ENCODE measurements at places on chromosomes 4 and X. TPM values are rescaled to one million over a fixed set of nuclear protein-coding genes. Genes with fewer than 3 reads are reported as not detected.

GRCh38 chrX:155997436-155997835, at the start of gene IL9R:
Gene IL9R, plus strand, starts transcription at chrX:155997696. Its CDS starts 64 bp downstream, at chrX:155997760.
- no peak for ATAC-seq

GRCh38 chr4:67899096-67899495, 15.3 kb upstream of the TMPRSS11D start:
- no peak for ATAC-seq

- no peak for ATAC-seq
These were observed at the start of gene ENPP6 for GRCh38 chr4:184217634-184218033. Gene ENPP6, minus strand, starts transcription at chr4:184217873. Its CDS starts 54 bp downstream, at chr4:184217819.

- no peak for ATAC-seq
These were observed 92.3 kb upstream of the ADRA2C start for GRCh38 chr4:3673716-3674478.

DNA sequence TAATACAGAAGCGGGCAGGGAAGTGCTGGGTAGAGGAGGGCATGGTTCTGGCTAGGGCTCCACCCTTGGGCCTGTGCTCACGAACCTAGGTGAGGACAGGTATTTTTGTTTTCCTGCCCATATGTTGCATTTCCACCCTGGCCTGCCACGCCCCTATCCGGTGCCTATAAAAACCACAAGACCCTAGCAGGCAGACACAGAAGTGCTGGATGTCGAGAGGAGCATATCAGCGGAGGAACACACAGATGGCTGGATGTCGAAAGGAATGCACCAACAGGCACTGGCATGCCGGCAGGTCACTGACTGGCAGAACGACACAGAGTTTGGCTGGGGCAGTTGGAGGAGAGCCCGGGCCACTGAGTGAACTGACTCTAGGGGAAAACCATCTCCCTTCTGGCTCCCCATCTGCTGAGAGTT, 316.6 kb upstream of the BOD1L1 start:
- ATAC-seq, result no peak

DNA sequence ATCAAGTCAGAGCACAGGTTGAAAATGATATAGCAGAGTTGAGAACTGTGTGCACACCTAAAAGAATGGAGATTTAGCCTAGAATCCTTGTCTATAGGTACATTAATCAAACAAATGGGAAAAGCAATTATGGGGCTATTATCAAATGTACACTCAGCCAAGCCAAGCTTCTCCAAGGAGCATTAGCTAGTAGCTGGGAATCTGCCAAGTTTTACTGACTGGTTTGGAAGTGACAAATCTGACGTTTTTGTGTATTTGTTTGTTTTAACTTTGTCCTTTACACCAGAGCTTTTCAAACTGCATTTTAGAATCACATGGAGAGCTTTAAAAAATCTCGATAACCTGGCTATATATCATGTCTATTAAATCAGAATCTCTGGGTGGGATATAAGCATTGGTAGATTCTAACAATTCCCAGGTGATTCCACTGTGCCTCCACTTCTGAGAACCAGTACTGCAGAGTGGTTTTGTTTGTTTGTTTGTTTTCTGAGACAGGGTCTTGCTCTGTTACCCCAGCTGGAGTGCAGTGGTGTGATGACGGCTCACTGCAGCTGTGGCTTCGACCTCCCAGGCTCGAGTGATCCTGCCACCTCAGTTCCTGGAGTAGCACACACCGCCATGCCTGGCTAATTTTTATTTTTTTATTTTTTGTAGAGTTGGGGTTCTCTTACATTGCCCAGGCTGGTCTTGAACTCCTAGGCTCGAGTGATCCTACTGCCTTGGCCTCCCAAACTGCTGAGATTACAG, 279.8 kb downstream of the UNC5C start:
- ATAC-seq, result no peak

GRCh38 chr4:153065276-153065675, 129.2 kb downstream of the FHDC1 start:
- ATAC-seq, result no peak

DNA sequence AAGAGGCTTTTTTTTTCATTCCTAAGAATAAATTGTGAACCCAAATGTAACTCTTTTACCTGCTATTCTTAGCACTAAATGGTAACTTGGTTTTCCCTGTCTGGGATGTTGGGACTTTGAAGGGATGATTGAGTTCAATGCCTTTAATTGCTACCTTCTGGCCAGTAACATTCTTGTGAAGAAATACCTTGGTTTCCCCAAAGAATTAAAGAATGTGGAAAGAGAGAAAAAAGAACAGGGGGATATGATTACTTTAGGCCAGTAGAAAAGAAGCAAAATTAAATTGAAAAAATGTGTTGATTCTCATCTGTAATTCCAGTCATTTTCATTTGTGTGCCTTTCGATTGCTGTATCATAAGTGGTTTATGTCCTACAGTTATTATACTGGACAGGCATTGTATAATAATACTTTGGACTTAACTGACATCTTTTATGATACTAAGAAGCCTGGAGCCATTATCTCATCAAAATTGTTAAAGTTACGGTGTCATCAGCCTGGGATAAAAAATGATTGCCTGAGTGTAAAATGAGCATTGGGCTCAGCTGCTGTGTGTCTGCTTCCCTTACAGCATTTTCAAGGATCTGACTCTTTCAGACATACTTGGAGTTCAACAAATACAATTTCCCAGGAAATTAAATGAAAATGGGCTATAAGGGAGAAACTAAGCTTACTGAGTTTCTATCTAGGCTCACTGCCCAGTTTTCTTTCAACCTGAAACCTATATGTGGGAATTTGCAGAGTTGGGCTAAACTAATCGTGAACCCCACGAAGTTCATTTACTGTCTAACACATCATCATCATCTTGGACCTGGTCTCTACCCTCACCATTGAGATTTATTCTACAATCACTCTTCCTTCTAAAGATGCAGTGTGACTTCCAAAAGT, 146.3 kb downstream of the SHROOM3 start:
- ATAC-seq, result no peak

- ATAC-seq, result no peak
These were observed 55.1 kb downstream of the FAM13A start for GRCh38 chr4:89001647-89002445.

DNA sequence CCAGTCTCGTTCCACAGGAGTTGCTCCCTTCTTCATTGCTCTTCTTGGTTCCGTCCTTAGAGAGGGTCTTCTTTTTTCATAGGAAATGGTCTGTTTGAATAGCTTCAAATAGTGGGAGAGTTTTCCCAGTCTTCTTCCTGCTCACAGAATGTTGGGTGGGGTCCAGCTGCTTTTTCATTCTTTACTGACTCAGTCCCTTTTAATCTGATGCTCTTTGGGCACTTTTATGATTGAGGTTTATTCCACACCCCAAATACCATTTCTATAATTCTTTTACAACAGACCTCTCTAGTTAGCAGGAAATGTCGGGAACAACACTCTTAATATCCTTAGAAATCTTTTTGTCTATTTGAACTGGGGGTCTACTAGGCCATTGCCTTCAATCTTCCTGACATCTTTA, 239.5 kb downstream of the PRDM5 start:
- ATAC-seq, result no peak

- ATAC-seq, result no peak
These were observed 337.8 kb downstream of the PDGFC start for GRCh38 chr4:156633847-156634246.

GRCh38 chr4:101594588-101594987, 195.9 kb upstream of the BANK1 start:
- no peak for ATAC-seq

DNA sequence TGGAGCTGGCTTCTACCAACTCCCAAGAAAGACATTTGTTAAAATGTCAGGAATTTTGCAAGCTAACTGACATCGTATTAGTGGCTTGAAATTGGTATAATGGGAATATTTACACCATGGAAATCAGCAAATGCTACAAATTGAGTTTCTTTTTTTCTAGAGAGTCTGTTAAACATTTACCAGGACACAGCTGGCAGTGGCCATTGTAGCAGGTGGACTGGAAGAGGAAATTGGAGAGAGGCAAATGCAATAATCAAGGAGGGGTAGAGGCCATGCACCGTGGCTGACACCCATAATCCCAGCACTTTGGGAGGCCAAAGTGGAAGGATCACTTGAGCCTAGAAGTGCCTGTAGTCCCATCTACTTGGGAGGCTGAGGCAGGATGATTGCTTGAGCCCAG, 32.9 kb upstream of the TSR2 start:
- ATAC-seq, result no peak

DNA sequence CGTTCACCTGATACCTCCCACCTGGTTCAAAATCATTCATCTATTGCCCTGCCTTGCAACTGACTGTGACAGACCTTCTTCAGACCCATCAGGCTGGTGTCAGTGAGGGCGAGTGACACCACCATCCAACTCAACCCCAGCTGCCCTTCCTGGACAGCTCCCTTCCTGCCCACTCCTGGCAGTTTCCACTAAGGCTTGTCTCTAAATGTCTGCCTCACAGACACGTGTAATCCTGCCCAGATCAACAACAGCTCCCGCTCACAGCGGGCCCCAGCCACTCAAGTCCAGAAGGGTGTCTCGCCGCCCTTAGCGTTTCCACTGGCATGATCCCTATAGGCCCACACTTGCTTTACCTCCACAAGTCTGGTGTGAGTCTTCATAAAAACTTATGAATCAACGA, 28.9 kb downstream of the ACSL1 start:
- ATAC-seq, result no peak

GRCh38 chr4:186204103-186204559, 12.8 kb downstream of the CYP4V2 start:
- ATAC-seq, result peak; percentile 54

DNA sequence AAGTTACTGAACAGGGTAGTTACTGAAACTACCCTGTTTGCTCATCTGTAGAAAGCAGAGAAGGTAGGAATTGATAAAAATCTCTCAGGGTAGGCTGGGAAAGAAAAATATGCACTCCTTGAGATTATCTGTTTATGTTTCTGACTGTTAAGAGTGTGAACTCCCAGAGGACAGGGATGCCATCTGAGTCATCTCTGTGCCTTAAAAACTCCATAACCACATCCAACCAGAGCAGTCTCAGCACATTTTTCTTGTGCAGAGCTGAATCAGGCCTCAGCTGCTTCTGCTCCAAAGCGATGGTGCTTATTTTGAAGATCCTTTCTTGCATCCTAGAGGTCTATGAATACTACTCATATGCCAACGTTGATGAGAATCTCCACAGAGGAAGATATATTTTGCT, 9.9 kb downstream of the CENPVL3 start:
- no peak for ATAC-seq

DNA sequence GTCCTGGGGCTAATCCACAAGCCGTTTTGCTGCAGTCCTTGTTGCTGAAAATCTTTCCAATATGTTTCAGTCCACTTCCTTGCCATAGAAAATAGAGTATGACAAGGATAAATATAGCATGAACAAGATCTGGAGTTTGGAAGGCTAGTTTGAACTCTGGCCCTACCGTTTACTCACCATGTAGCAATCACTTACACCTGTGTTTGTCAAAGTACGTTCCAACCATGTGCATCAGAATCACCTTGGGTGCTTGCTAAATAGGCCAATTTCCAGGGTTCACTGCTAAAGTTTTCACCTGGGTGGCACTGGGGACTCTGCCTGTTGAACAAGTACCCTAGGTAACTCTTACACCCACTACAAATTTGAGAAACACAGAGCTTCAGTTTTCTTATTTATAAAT, 188.9 kb downstream of the ENOX2 start:
- ATAC-seq, result no peak

- no peak for ATAC-seq
These were observed 150.8 kb downstream of the PTTG2 start for GRCh38 chr4:38111024-38111423.

DNA sequence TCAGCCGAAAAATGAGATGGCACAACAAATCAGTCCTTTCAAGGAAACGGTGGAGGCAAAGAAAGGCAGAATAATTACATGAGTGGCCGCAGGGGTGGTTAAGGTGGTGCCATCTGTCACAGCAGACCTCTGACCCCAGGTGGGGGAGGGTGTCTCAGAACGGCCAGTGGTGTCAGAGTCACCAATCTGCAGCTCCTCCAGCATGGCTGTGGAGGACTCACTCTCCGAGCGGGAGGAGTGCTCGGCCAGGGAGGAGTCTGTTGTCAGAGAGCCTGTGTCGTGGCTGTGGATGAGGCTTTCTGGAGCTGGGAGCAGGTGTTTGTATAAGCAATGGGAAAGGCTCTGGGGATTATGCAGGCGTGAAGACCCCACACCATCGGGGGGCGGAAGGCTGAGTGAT, 130.3 kb upstream of the PDLIM3 start:
- ATAC-seq, result no peak

- no peak for ATAC-seq
These were observed 60.3 kb upstream of the PRRG3 start for GRCh38 chrX:151634937-151635336.

DNA sequence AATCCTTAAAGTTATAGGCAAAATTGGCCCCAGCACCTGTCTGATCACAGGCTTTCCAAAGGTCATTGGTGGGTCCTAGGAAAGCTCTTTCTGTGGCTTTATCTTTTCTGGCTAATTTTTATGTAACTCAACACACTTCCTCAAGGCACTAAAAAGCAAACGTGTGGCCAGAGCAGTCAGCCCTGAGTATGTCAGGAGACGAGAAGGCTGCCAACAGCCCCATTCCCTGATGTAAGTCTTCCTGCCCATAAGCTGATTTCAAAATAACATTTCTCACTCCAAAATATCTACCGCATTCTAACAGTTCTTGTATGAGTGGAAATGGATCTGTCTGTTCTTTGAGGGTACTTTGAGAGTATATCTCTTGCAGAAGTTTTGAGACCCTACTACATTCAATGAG, 25.5 kb upstream of the FUNDC1 start:
- no peak for ATAC-seq

DNA sequence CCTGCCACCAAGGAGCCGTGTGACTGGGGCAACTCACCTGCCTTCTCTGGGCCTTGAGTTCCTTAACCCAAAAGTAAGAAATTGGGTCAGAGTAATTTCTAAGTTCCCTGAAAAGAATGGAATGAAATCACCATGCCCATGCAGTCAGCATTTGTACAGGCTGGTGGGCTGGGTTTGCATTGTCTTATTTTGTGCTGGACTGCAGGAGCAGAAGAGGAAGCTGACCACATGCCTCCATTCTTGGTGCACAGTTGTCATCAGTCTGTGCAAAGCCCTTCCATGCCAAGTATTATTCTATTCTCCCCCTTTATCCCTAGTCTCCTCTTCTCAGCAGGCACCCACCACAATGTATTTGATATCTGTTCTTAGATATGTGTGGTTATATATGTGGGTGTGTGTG, 56.3 kb downstream of the FHDC1 start:
- no peak for ATAC-seq

The DIAPH2 gene
- total RNA-seq, result 81.9 TPM

The RENBP gene
- total RNA-seq, result 8.1 TPM

The PCDH19 gene
- 1.5 TPM for total RNA-seq

The FABP2 gene
- not detected for total RNA-seq

The FGFBP2 gene
- 1.2 TPM for total RNA-seq

The USP17L25 gene
- total RNA-seq, result not detected

The GABRE gene
- 4.6 TPM for total RNA-seq

The CD38 gene
- 1.0 TPM for total RNA-seq

The STPG2 gene
- total RNA-seq, result 0.13 TPM

Measured in gastroesophageal sphincter (tissue), 4 donors.